ENCODE measurements at places on chromosomes 7 and 10. TPM values are rescaled to one million over a fixed set of nuclear protein-coding genes. Genes with fewer than 3 reads are reported as not detected.

The LRRC61 gene
- total RNA-seq = 15.3 TPM

The SERPINE1 gene
- 0.18 TPM for total RNA-seq

The ADCYAP1R1 gene
- total RNA-seq = not detected

The RBP3 gene
- not detected for total RNA-seq

The PRLHR gene
- total RNA-seq = not detected

The PRF1 gene
- total RNA-seq = 57.4 TPM

The TMEM196 gene
- not detected for total RNA-seq

The NRAP gene
- not detected for total RNA-seq

The CYTH3 gene
- total RNA-seq = 1.4 TPM

The PFKFB3 gene
- 89.0 TPM for total RNA-seq

The CDNF gene
- 0.65 TPM for total RNA-seq

The CLDN3 gene
- not detected for total RNA-seq

The FAM13C gene
- total RNA-seq = not detected

The TAS2R41 gene
- not detected for total RNA-seq

The POU6F2 gene
- not detected for total RNA-seq

The H2BK1 gene
- total RNA-seq = not detected

The CD36 gene
- not detected for total RNA-seq

The LIPM gene
- total RNA-seq = not detected

The PPP1R17 gene
- not detected for total RNA-seq

The IFIT3 gene
- total RNA-seq = 3.1 TPM

The CTAGE8 gene
- total RNA-seq = 2.1 TPM

The SHH gene
- not detected for total RNA-seq

The HOXA11 gene
- total RNA-seq = not detected

Measured in activated naive CD4-positive, alpha-beta T cell treated with anti-CD3 and anti-CD28 coated beads, Interleukin-2, amount 10 ng/mL, durations not matched to agents 5 hours and 36 hours (primary cell).